ENCODE measurements at places on chromosomes 5 and 9.

DNA sequence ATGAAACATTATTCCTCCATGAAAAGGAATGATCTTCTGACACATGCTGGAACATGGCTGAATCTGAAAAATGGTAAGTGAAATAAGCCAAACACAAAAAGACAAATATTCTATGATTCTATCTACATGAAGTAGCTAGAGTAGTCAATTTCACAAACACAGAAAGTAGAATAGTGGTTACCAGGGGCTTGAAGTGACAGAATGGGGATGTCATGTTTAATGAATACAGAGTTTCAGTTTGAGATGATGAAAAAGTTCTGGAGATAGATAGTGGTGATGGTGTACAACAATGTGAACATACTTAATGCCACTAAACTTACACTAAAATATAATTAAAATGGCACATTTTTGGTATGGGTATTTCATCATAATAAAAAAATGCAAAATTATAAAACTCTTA lies 18.3 kb downstream of the RLN2 start:
- DNase-seq, result no peak

- no peak for DNase-seq
Measured at GRCh38 chr5:33275921-33276627, 164.7 kb upstream of the TARS1 start.

DNA sequence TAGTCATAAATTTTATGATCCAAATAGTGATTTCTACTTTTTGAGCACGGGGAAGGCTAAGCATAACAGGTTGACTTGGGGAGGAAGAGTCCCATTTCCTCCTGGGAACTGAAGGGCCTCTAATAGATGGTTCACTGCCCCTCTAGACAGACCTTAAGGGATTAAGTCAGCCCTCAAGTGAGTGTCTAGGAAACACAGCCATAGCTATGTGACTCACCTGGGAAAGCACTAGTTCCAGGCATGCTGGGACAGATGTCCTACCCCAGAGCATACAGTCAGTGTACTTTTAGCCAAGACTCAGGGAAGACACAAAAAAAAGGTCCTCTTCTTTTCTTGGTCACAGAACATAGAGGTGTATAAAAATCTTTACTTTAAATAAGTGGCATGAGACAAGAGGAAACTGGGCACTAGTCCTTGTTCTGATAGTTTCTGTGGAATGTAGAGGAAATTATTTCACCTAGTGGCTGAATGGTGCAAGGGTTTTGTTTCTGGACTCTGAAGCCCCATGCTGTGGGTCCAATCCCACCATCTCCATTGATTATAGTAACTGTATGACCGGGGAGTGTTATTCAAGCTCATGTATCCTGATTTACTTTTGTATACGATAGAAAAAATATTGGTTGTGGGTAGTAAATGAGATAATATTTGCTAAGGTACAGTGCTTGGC lies 86.0 kb downstream of the NREP start:
- DNase-seq, result no peak

- DNase-seq, result no peak
Measured at GRCh38 chr5:172908662-172909061, 50.6 kb upstream of the RPL26L1 start.

DNA sequence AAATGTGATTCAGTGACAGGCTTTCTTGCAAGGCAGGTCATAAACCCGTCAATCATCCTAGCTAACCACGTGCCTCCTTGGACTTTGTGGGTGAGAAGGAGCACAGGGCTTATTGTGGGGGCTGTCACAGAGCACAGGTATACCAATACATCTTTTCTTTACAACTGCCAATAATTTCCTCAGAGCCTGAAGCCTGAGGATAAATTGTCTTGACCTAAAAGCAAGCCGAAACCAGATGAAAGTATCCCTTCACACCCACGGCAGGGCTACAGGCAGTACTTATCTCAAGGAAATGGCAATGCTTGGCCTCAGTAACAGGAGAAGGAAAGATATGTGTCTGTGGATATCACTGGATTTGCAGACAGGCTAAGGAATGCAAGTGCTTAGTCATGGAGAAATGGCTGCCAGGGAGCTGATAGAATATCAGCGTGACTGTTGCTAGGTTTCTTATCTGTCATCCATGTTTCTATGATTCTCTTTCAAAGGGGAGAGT lies 90.3 kb upstream of the ZNF366 start:
- no peak for DNase-seq

- DNase-seq, result no peak
Measured at GRCh38 chr5:19960451-19960850, 27.5 kb downstream of the CDH18 start.

GRCh38 chr5:107365320-107366109 lies 305.2 kb downstream of the EFNA5 start:
- DNase-seq, result no peak

- DNase-seq, result no peak
Measured at GRCh38 chr9:97908705-97909104, 13.6 kb downstream of the TRMO start.

- no peak for DNase-seq
Measured at GRCh38 chr5:67748165-67748690, 467.3 kb upstream of the PIK3R1 start.

DNA sequence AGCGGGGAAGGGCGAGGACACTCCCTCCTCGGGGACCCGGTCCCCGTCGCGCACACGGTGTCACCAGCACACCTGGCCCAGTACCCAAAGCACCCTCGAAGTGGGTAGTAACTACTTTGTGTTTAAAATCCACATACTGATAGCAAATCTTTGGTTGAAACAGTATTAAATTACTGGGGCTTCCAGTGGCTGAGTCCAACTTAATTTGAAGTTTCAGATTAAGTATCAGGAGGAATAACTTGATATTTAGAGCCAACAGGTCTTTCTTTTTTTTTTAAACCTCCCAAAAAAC lies 615 bp downstream of the ATG10 start:
- DNase-seq, result no peak

DNA sequence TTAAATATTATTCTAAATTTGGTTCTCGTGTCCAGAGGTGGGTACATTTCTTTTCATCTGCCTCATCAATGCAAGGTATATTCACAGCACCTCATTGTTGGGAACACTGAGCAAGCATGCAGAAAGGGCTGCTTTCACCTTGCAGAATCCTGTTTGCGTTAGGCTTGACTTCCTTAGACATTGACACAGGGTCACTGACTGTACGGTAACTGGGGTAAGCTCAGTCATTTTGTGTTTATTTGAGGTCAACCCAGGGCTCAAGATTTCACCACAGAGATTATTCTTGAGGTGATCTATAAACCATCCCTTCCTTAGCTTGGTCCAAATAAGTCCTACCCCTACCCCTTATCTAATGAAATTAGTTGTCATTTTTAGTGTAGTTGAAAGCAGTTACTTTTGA lies 1.7 kb upstream of the PTPDC1 start:
- DNase-seq, result no peak

GRCh38 chr5:178464431-178465048 lies 125.7 kb downstream of the COL23A1 start:
- peak; percentile 49 for DNase-seq

DNA sequence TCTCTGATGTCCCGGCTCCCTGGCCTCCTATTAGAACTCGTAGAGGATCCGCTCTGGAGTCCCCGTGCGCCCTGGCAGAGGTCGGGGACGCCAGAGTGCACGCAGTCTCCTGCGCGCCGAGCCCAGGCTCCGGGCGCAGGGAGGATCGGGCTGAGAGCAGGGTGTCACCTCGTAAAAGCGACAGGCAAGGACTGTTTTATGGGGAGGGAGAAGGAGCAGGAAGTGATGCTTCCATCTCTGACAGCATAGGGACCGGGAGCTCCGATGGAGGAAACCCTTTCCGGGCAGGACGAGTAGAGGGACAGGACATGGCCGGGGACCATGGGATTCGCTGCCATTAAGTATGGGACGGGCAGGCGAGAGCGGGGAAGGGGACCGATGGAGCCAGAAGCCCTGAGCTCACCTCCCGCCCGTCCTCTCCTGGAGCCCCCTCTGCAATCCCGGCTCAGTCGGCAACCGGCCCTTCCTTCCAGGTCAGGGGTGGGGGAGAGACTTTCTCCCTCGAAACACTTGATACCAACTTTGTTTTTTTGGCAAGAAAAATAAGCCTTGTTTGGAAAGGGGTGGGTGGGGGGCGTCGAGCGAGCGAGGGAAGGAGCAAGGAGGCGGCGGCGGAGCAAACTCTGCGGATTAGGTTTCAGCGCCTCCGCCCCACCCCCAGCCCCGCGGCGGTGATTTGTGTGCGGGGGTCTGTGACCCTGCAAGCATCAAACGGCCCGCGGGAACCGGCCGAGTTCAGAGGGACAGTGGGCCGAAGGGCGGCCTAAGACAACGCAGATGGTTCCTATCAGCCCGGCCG lies 12.6 kb downstream of the LMX1B start:
- DNase-seq, result no peak

- DNase-seq, result peak; percentile 64
Measured at GRCh38 chr5:1661831-1662558, 137.6 kb downstream of the MRPL36 start.

- DNase-seq, result no peak
Measured at GRCh38 chr5:100788417-100788816, 114.7 kb downstream of the ST8SIA4 start.

- no peak for DNase-seq
Measured at GRCh38 chr9:134053401-134053871, 14.4 kb downstream of the BRD3 start.

GRCh38 chr9:135280666-135281065 lies 193.2 kb downstream of the OLFM1 start:
- no peak for DNase-seq

GRCh38 chr5:38622723-38623129 lies 66.3 kb upstream of the LIFR start:
- DNase-seq, result no peak

GRCh38 chr5:66596636-66597182 lies 516 bp downstream of the MAST4 start:
- no peak for DNase-seq

GRCh38 chr5:34586117-34586885 lies 69.8 kb upstream of the RAI14 start:
- no peak for DNase-seq

DNA sequence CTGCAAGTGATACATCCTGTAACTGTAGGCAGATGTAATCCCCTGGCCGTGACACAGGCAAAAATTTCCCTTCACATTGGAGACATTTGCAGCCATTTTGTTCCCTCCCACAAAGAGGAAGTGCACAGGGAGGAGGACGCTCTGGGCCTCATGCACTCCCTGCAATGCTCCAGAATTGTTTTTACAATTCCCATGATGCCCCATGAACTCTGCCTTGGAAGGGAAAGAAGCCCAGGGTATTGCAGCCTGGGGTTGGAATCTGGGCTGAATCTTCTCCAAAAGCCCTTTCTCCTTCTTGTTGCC lies 491.7 kb downstream of the CCDC171 start:
- peak; percentile 12 for DNase-seq

- no peak for DNase-seq
Measured at GRCh38 chr5:75439276-75439675, 72.2 kb downstream of the CERT1 start.

GRCh38 chr5:181182651-181183050 lies 22.3 kb downstream of the TRIM7 start:
- DNase-seq, result no peak

DNA sequence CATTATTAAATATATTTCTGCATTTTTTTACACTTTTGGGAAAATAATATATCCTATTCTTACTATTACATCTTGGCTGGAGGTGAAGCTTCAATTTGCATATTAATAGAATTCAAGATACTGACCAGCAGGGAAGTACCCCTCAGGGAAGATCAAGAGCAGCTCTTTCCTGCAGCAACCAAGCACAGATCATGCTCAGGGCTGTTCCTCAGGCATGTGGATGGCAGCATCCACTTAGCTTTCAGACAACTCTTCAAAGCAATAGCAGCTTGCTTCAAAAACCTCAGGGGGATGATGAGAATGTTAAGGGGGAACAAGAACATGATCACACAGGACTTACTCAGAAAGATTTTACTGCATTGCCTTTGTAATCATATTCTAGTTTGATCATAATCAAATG lies 731.8 kb downstream of the SEMA5A start:
- no peak for DNase-seq

All from vagina (tissue), 2 donors.